ENCODE measurements at places on chromosomes 6 and 20.

DNA sequence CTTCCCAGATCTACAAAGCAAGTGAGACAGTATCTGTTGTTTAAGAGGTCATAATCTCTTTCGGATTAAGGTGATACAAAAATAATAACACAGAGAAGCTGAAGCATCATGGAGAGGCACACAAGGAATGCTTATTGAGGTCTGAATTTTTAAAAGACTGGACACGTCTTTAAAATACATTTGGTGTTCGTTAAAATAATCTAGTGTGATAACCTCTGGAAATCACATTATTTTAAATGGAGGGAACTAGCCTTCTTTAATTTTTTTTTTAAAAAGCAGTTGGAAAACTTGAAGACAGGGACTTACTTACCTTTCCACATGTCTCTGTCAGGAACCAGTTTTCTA, 1.9 kb upstream of the LRRC1 start:
- DNase-seq = no peak

GRCh38 chr6:164927288-164928056, 381.9 kb downstream of the C6orf118 start:
- DNase-seq = peak; percentile 69

DNA sequence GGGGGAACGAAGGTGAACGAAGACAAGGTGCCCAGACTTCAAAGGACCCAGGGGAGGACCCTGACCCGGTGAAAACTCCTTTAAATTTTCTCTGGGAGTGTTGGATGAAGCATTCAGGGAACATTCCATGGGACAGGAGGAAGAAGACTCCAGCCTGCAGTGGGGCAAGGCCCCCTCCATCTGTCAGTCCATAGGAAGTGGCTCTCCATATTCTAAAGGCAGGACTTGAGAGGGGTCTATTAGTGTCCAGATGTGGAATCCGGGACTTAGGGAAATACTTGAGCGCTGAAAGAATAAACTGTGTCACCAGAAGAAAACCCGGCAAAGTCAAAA, 3.2 kb upstream of the BPIFA2 start:
- DNase-seq = no peak

GRCh38 chr6:16635291-16635809, 125.9 kb downstream of the ATXN1 start:
- peak; percentile 12 for DNase-seq

DNA sequence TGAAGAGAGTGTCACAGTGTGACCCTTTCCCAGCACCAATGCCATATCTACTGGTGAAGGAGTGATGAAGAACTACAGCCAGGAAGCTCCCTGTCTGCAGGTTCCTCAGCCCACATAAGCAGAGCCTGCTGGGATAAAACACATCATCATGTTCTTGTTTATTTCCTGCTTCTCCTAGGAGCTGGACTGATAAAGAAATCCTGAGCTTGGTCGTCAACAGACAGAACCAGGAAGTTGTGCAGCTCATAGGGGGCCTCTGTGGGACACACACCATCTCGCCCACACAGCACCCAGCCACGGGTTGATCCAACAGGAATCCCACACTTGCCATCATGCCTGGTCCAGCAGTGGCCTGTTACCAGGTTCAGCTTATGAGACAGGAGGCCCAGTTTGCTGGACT, 2.8 kb upstream of the CSTL1 start:
- DNase-seq = peak; percentile 5

- DNase-seq = peak; percentile 91
Measured at GRCh38 chr6:110509617-110510241, 33.3 kb upstream of the SLC22A16 start.

- DNase-seq = no peak
Measured at GRCh38 chr6:317060-317447, 24.8 kb downstream of the DUSP22 start.

DNA sequence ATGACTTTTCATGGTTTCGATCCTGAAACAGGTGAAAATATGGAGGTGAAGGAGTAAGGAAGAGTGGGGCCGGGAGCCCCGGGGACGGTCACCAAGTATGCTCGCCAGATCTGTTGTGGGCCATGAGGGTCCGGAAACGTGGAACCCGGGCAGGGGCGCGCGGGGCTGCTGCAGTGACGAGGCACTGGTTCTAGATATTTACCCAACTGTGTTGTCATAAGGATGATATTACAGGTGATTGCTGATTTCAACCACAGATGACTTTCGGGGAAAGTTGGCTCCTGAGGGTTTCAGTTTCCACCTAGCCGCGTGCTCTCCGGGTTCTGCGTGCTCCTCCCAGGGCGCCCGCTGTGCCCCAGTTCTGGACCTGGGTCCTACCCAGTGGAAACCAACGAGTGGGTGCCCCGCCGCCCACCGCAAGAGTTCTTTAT, 12.2 kb downstream of the RAET1G start:
- no peak for DNase-seq

DNA sequence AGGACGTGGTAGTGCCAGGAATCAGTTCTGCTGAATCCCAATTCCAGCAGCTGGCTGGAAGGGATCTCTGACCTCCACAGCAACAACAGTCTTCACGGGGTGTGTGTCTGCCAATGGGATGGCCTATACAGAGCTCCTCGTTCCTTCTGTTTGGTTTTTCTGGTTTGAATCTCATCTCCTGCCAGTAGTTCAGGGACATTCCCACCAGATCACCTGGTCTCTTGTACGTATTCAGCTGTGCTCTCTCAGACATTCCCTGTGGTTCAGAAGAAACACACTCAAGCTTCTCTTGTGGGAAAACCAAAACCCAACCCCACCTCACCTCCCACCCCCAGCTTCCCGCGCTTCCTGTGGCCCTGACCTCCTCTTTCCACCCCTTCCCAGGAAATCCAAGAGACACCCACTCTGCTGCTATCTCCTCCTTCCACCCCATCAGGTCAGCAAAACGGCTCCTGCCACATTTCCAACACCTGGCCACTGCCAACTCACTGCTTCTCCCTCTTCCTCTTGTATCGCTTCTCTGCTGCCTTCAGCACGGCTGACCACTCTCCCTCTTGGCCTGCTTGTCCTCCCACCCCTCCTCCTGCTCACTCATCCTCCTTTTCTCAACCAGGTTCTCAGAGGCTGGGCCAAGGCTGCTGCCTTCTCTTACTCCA, 63.3 kb upstream of the PTGIS start:
- no peak for DNase-seq

- no peak for DNase-seq
Measured at GRCh38 chr20:22523499-22524392, 60.6 kb downstream of the FOXA2 start.

DNA sequence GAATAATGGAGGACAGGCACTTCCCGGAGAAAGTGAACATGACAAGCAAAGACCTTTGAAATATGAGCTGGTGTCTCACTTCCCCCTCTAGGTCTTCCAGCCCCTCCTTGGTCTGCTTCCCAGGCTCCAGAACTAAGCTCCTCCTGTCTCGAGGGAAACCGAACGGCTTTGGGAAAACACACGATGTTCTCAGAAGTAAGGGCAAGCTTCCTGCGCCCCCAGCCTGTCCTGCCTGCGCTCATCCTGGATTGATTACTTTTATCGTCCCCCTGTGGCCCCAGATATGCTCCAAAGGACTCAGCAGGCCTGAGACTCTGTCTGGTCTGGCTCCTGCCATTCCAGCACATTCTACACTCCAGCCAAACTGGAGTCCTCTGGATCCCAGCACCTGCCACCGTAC, 83.4 kb downstream of the ZNF217 start:
- DNase-seq = no peak

- DNase-seq = no peak
Measured at GRCh38 chr20:35235881-35236280, 9.4 kb downstream of the MMP24 start.

DNA sequence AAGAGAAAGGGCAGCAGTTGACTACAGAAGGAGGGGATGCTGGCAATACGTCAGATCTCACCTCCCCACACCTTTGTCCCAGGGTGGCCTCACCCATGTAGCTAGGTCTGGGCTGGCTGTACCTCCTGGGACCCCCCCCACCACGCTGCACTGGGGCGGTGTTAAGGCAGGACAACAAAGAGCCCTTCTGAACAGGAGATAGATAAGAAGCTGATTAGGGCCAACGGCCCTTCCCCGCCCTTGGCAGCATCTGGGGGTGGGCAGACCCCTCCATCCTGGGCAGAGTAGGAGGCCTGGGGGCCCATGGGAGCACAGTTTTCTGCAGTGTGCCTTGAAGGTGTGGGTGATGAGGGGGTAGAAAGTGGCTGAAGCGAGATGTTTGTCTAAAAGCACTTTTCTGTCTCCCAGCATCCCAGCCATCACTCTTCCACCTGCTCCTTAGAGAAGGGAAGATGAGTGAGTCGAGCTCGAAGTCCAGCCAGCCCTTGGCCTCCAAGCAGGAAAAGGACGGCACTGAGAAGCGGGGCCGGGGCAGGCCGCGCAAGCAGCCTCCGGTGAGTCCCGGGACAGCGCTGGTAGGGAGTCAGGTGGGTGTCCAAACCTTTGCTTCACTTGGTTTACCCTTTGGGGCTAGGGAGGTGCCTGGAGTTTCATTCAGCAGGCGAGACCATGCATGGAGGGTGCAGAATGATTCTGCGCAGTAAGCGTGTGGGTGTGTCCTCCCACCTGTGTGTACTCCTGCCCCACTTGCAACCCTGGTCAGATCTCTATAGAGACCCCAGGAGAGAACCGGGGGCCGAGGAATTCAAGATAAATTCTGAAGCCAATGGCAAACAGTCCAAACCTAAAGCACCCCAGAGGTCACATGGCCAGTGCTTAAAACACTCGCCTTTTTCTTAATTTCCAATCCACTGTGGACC, 3.9 kb downstream of the HMGA1 start:
- DNase-seq = no peak

- DNase-seq = no peak
Measured at GRCh38 chr6:45961125-45961524, 54.5 kb downstream of the CLIC5 start.

DNA sequence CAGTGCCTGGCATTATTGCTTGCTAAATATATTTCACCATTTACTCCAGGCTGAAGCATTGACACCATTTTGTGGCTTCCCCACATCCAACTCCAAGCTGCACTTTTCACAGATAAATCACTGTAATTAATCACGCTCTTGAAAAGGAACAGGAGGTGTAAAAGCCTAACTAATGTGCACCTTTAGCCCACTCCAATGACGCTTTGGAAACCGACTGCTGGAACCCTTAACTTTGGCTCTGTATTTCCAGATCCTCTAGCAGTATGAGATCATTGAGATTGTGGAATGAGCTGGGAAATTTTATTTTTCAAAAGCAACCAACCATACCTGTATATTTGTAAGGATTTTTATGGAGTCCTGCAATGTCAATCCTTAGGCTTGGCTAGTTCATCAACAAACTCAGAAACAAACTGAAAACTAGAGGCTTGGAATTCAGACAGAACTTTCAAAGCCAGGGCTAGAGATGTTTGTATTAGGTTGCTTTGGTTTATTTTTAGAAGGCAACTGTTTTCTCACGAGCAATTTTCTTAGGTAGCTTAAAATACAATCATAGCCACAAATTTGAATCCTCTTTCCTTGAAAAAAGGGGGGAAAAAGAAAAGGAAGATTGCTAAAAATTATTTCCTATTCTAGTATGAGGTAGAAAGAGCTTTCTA, 52.8 kb upstream of the UTRN start:
- no peak for DNase-seq

DNA sequence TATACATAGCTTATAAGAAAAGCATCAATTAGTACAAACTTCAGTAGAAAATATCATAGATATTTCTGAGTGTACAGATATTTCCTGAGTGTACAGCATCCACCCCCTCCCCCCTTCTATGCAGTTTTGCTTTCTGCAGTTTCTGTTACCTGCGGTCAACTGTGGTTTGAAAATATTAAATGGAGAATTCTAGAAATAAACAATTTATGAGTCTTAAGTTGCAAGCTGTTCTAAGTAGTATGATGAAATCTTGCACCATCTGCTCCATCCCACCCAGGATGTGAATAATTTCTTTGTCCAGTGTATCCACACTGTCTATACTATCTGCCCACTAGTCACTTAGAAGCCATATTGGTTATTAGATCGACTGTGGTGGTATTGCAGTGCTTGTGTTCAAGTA, 15.8 kb upstream of the GPR63 start:
- no peak for DNase-seq
